ENCODE measurements at places on chromosomes 16 and 17.

DNA sequence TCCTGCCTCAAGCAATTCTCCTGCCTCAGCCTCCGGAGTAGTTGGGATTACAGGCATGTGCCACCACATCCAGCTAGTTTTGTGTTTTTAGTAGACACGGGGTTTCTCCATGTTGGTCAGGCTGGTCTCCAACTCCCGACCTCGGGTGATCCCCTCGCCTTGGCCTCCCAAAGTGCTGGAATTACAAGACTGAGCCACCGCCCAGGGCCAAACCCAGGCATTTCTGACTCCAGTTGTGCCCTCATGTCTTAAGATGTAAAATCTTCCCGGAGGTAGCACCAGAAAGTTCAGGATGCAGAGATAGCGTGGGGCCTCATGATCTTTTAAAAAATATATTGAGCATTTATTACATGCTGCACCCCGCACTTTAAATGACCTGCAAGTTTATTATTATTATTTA lies 12.8 kb upstream of the SMG1 start:
- DNase-seq: no peak

DNA sequence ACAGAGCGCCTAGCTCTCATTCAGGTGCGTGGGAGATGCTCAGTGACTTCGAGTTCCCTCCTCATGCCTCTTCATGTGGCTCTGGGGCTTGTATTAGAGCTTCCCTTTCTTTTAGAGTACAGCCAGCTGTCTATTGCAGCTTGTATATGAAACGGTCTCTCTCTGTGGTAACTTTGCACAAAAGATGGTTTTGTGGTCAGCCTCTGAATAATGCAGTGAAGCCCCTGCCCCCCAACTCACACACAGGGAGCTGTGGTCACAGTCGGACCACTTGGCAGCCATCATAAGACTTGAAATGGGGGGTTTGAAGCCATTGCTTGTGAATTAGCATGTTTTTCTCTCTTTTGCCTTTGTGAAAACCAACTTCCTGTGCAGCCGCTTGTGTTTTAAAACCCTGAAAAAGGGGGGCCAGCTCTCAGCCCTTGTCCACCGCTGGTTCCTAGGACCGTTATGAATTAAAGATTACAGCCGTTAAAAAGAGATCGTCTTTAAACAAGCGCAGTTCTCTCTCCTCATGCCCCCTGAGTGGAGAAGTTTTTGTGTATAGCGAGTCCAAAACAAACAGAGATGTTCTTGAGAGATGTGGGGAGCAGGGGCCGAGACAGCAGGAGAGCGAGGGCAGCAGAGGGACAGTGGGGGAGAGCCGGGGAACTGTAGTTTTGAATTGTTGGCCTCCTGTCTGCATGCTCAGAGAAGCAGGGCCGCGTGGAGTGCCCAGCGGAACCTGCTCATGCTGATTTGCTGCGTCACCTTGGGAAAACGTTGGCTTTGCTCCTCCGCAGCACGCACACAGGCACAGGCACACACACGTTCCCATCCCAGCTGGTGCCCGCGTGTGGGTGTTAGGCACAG lies 199.0 kb downstream of the MSI2 start:
- peak; percentile 53 for DNase-seq

GRCh38 chr16:60605176-60605575 lies 1431.1 kb downstream of the CDH8 start:
- no peak for DNase-seq

- peak; percentile 64 for DNase-seq
These were observed at the start of gene IGFBP4 for GRCh38 chr17:40443196-40443987. IGFBP4 (plus strand) TSS chr17:40443450; CDS start chr17:40443736, 286 bp downstream.

DNA sequence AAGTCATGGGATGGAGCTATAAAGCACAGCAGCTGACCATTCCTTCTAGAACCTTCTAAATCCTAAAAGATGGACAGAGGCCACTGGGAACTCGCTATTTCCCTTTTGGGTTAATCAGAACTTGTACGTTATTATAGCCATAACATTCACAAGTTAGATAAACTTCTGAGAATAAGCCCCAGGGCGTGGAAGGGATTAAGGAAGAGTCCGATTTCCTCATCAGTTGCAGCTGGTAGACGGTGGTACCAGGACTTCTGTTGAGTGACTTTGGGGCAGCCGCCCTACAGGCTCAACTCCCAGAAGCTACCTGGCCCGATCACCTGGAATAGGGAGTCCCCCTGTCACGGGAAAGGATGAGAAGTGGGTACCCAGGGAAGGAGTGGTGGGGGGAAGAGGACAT lies 370.1 kb upstream of the ZFHX3 start:
- DNase-seq: no peak

DNA sequence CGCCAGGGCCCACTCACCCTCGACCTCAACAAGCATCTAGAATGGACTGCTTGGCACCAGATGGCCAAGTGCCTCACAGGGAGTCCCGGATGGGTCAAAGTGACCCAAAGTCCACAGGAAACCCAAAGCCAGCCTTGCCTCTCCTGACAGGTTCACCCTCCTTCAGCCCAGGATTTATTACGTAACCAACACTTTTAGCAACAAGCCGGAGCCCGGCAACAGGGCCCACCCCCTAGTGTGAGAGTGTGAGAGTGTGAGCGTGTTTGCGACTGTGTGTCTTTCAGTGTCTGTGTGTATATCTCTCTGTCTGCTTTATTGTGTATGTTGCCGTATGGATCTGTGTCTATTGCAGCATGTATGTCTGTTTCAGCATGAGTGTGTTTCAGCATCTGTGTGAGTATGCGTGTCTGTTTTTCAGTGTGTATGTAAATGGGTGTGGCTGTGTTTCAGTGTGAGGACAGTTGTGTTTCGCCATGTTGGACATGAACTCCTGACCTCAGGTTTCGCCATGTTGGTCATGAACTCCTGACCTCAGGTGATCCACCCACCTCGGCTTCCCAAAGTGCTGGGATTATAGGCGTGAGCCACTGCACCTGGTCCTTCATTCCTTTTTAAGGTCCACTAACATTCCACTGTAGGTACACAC lies 13.7 kb upstream of the PEMT start:
- DNase-seq: no peak

GRCh38 chr16:5450409-5451104 lies 353.0 kb upstream of the EEF2KMT start:
- DNase-seq: no peak

DNA sequence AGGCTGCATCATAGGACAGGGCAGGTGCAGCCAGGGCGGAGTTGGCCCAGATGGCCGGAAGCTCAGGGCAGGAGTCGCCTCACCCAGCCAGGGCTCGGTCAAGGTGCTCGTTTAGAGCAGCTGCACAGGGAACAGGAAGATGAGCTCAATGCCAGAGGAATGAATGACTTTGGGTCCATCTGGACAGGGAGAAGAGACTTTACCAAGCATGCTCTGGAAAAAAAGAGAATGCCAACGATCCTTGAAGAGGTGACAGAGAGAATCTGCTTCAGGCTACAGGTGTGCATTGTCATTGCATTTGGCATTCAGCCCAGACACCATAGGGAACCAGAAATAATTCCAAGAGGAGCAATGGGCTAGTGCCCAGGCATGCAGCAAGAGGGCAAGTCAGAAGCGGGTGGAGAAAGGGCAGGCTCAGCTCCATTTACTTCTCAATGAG lies 6.7 kb upstream of the MPP3 start:
- no peak for DNase-seq

DNA sequence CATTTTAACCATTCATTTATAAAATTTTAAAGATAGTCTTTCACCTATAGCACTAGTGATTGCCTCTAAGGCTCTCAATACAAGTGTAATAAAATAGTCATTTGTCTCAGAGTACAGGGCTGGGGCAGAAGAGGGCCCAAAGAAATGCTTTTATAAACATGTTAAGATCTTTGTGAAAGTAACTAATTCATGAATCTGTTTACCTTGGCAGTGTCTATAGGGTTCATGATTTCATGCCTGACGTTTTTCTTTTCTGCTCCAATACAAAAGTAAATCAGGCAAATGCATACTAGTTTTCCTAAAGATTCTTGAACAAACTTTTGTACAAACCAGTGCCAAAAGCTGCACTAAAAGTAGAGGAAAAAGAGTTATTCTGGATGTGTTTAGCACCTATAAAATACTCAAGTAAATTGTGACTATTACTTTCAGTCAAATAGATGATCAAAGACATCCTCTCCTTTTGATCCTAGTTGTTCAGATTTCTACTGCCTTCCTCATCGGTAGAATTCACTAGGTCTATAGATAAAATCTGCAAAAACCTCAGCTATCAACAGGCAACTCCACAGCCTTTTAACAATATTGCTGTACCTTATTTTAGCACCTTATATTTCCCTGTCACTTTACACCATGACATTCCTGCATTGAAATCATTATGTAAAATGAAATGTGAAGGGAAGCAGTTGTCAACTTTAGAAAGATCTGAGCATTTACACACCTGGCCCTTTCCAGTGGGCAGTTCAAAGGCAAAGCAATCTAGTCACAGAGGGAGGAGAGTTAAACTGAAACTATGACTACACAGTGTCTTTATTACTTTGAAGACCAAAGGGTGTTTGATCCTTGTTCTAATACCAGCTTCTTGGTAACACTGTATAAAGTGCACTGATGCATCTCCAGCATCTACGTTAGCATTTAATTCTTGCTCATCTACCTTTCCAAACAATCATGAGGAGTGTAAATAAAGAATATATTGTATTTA lies 100.0 kb upstream of the MED13 start:
- no peak for DNase-seq

DNA sequence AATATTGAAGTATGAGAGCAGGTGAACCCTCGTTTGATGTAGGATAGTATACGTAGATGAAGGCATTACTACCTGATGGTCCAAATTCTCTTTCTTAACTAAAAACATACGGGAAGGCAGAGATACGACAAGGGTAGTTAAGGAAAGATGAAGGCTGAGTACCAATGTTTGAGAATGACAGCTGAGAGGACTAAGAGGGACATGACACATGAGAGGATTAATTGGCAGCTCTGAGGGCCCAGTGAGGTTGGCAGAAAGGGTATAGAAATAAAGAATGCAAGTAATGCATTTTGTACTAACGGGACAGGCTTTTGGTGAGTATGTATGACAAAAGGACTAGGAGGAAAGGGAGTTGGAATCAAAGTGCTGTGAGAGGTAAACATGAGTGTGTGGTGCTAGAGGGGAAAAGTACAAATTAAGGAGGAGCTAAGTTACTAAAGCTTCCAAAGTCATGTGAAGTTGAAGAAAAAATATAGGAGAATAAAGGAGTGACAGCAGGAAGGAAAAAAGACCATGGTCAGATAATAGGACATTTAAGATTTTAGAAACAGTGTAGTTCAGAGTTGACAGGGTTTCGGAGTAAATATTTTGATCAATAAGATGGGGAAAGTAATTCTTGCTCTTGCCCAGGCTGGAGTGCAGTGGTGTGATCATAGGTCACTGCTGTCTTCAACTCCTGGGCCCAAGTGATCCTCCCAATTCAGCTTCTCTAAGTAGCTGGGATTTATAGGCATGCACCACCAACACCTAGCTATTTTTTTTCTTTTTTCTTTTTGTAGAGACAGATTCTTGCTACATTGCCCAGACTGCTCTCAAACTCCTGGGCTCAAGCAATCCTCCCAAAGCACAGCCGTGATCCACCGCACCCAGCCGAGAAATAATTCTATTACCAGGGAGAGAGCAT lies 43.1 kb upstream of the ITGA2B start:
- DNase-seq: no peak

DNA sequence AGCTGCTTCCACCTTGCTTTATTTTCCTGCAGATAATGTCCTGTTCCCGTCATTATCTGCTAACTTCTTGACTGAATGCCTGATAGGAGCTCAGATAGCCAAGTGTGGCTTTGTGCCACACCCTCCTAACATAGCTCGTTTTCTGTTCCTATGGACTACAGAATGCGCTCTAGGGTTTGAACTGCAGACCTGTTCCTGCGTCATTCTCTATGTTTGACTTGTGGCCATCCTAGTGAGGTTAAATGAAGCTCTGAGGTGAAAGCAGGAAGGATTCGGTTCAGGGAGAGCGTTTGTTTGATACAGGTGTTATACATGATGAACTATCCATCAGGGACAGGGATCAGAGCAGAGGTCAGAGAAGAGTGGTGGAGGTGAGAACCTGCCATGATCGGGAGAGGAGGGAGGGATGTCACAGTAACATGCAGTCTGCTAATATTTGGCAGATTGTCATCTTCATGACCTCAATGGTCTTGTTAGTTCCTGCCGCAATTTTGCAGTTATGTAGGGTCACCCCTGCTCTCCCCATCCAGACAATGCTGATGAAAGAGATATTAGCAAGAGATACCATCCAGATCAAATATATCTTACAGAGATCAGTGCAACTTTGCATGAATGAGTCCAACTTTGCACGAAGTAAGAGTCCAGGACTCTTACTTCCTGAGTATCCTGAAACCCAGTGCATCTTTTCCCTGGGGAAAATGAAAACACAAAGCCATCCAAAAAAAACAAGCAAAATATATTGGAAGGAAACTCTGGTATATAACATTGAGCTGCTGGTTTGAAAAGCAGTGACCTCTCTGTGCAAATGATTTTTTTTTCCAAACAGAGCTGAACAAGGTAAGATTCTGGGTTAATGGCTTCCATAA lies 32.8 kb downstream of the MPHOSPH6 start:
- no peak for DNase-seq

GRCh38 chr17:28404812-28405570 lies 1.0 kb downstream of the SLC46A1 start:
- no peak for DNase-seq

DNA sequence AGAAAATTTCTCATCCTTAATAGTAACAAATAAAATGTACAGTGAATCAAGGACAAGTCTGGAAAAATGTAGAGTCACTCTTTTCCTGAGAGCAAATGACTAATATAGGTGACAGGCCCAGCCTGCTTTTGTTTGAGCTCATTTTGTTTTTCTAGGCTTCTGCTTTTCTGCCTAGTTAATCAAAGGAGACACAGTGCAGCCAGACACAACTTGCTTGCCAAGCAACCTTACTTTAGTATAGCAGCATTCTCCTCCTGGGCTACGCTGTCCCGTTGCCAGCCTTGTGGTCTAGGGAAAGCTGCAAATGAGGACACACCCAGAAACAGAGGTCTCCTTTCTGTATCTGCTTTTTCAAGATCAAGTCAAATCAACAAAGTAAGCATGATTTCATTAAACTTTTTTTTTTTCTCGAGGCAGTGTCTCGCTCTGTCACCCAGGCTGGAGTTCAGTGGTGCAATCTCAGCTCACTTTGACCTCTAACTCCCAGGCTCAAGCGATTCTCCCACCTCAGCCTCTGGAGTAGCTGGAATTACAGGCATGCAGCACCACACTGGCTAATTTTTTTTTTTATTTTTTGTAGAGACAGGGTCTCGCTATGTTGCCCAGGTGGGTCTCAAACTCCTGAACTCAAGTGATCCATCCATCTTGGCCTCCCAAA lies 17.2 kb downstream of the GINS3 start:
- no peak for DNase-seq

- no peak for DNase-seq
These were observed 54.4 kb downstream of the C17orf67 start for GRCh38 chr17:56779322-56779721.
